ENCODE measurements at places on chromosomes 12 and 14. TPM values are rescaled to one million over a fixed set of nuclear protein-coding genes. Genes with fewer than 3 reads are reported as not detected.

The CACNA1C gene
- total RNA-seq: 0.25 TPM

The CELA1 gene
- total RNA-seq: 3.5 TPM

The C12orf56 gene
- 0.23 TPM for total RNA-seq

The OR8S1 gene
- not detected for total RNA-seq

The CPNE6 gene
- not detected for total RNA-seq

The JPH4 gene
- 0.13 TPM for total RNA-seq

The SOX5 gene
- 0.10 TPM for total RNA-seq

The PAPLN gene
- 0.20 TPM for total RNA-seq

The OTOGL gene
- not detected for total RNA-seq

The ANKRD33 gene
- total RNA-seq: not detected

The LRP1-AS gene
- not detected for total RNA-seq

Measured in T-cell (primary cell).